ENCODE measurements at places on chromosomes 12 and 14.

DNA sequence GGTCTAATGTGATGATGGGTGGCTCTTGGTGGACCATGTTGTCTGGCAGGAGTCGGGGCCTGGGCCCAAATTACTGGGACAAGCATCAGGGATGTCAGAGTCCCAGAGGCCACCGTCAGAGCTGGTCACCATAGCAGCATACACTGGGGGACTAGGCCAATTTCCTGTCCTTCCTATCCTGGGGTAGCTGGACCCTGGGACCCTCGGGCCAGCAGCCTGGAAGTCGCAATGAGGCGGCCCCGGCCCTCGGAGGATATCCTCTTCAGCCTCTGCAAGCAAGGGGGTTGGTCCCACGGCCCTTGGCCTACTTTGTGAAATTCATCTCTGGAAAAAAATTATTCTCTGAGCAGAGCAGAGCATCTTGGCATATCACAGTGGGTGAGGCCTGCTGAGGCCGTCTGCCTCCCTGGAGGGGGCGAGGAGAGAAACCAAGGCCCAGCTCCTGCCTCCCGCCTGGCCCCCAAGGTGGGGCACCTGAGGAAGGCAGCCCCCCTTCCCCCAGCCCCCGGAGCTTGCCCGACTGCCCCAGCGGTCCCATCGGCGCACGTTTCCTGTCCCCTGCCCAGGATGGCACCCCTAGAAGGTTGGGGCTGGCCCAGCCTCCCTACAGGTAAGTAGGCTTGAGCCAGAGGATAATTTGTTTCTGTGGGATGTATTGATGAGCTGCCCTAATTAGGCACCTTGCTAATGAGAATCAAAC, 135.0 kb upstream of the MYL2 start:
- DNase-seq: no peak

DNA sequence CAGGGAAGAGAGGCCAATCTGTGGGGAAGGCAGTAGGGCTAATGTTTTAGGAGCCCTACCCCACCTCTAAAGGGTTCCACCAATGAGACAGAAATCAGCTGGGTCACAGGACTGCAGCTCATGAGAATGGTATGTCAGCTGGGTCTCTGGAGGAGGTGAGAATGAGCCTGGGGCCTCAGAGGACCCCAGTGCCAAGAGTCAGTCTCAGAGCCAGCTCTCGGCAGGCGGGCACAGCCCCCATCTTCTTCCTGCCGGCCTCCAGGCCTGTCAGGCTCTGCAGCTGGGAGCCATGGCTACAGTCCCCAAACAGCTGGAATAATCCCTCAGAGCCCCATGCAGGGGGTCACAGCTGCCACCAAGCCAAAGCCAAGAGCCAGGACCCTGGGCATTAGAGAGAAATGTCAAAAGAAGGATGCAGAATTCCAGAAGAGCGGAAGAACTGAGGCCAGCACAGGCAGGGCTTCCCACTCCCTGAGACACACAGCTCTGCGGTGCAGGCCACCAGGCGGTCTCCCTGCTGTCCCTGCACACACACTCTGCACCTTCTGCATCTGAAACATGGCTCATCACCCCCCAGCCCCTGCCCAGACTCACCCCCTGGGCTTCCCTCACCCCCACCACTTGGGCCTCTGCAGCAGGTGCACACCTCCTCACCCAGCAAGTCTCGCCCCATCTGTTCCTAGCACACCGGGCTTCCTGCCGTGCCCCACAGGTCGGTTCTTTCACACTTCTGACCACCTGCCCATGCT, 26.0 kb downstream of the ITPK1 start:
- DNase-seq: no peak

DNA sequence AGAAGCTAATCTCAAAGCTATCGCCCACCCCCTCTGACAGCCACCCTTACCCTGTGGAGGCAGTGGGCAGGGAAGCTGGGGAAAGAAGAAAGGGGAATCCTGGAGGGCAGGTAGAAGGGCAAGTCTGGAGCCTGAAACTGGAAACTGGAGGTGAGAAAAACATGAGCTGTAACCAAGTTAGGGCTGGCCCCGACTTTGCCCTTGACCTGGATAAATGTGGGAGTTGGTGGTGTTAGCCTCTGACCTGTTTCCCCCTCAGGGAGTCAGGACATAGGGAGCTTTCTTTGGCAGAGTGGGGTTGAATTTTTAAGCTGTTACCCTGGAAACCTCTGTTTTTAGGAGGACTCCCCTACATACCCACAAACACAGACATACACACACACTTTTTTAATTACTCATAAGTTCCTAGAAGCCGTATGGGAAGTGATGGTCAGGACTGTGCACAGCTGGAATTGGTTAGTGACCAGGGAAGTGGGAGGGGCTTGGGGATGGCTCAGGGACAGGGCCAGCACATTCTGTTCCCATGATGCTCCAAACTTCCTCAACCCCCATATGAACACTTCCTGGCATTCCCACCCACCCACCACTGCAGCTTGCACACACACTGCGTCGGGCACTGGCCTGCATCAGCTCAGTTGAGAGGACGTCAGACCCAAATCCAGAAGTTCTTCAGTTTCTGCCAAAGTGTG, 5.0 kb upstream of the MMP19 start:
- DNase-seq: no peak

GRCh38 chr14:75196064-75196463, 19.7 kb upstream of the TMED10 start:
- no peak for DNase-seq

DNA sequence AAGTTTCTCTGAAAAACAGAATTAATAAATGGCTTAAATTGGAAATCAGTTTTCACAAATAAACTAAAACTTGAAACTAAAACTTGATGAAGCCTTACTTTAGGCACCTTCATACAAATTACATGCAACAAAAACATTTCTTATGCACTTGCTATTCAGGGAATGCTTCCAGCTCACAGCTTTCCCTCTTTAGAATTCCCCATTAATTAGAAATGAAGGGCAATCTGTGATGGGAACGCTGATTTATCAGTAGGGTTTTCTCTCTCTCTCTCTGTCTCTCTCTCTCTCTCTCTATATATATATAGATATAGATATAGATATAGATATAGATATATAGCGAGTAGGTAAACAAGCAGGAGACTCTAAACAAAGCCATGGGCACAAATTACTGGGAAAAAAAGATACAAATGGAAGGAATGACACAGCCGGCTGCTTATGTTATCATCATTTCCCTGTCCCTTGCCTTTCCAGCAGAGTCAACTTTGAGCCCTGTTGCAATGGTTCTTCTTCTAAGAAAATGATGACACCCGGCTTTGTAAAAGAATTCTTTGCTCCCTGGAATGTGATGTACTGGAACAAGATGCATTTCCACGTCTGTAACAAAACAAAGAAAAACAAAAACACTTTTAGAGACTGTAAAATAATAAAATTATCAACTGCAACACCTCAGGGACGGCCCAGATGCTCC, 1121.6 kb upstream of the TMEM132C start:
- no peak for DNase-seq

DNA sequence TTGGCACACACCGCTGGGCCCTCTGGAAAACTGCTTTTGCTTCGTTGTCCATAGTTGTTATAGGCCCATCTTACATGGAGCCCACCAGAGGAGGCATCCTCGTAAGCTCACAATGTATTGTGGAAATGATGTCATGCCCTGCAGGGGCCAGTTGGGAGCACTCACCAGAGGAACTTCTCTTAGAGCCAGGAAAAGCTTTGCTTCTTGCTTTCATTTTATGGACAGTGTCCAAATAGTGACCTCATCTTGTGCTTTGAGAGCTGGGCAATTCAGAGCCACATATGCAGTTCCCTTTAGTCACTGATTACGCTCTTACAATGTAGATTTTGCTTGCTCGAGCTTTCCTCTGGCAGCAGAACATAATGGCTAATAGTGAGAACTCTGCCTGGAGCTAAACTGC, 275.6 kb downstream of the AACS start:
- DNase-seq: peak; percentile 22

DNA sequence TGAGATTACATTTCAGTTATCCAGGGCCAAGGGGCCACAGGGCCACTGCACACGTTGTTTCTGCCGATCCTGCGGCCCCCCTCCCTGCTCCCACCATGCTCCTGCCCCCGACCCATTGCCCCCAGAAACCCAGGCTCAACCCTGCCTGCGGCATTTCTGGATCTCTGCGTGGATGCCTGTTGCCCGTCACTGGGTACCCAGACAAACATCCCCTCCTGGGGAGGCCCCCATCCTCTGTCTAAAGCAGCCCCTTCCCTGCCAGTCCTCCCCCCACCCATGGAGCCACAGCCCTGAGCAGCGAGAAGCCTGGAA, 326.4 kb upstream of the SFSWAP start:
- no peak for DNase-seq

DNA sequence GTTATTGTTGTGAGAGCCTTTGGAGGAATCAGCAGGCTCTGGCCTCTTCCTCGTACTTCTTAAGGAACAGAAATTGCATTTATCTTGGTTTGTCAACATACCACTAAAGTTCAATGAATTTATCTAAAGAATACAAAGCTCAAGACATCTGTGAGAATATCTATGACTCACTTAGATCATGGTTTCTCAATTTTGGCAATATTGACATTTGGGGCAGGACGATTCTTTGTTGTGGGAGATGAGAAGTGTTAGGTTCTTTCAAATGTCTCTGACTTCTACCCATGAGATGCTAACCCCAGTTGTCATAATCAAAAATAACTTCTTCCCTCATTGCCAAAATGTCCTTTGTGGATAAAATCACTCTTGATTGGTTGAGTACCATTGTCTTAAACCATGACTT, 1190.3 kb downstream of the GALC start:
- DNase-seq: no peak

DNA sequence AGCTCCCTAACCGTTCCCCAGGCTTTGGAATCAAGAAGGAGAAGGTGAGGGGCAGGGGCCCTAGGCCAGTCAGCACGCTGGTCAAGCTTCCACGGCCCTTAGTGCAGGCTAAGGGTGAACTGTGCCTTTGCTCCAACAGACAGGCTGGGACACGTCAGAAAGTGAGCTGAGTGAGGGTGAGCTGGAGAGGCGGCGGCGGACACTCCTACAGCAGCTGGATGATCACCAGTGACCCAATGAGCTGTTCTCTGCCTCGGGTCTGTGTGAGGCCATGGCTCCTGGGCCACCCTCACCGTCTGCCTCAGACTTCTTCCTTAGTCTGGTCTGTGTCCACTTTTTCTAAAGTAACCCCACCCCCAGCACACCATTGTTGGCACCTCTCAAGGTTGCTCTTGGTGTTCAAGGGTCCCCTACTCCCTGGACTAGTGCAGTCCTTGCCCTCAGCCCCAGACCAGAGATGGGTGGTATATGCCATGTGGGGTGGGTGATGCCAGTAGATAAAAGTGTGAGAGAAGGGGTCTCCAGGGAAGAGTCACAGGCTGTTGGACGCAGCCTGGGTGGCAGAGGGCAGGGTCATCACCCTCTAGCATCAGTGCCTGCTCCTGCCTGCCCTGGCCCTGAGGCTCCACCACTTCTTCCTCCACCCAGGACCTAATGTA, 20.7 kb downstream of the PRPF40B start:
- no peak for DNase-seq

GRCh38 chr14:64758691-64759554, 54.7 kb downstream of the PLEKHG3 start:
- DNase-seq: no peak

GRCh38 chr12:48125985-48126384, 6.8 kb downstream of the PFKM start:
- no peak for DNase-seq

DNA sequence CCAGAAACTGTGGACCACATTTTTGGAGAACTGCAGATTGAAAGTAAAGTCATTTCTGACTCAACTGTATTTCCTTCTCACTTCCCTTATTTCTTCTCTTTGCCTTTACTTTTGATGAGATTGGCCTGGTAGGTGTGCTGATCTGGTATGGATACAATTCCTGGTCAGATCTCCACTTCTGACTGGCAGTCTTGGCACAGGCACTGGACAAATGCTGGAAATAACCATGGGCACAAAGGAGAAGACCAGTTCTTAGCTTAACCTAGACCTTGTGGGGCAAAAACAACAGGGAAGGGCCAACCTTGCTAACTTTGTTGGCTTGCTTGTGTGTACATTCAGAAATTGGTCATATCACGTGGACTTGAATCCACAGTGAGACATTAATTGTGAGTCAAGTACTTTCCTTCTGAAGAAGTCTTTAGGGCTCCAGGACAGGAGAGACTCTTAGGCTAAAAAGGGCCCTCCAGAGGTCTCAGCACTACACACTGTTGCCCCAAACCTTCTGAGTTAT, 75.0 kb downstream of the DIP2B start:
- peak; percentile 59 for DNase-seq

- no peak for DNase-seq
These were observed 63.4 kb downstream of the BEGAIN start for GRCh38 chr14:100523843-100524169.

DNA sequence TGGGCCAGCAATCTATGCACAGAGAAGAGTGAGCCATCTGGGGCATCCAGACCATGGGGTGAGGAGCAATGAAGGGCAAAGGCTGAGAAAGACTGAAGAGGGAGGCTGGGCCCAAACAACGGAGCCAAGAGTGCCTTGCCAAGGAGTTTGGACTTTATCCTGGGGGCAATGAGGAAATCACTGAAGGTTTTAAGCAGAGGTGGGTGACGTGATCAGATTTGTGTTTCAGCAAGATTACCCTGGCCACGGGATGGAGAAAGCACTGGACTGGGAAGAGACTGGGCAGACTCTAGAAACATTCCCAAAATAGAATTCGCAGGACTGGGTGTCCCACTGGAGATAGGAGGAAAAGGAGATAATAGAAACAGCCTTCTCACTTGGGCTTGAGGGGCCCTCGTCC, 65.3 kb downstream of the DPF3 start:
- no peak for DNase-seq

GRCh38 chr12:89762498-89763170, 54.0 kb upstream of the ATP2B1 start:
- no peak for DNase-seq

DNA sequence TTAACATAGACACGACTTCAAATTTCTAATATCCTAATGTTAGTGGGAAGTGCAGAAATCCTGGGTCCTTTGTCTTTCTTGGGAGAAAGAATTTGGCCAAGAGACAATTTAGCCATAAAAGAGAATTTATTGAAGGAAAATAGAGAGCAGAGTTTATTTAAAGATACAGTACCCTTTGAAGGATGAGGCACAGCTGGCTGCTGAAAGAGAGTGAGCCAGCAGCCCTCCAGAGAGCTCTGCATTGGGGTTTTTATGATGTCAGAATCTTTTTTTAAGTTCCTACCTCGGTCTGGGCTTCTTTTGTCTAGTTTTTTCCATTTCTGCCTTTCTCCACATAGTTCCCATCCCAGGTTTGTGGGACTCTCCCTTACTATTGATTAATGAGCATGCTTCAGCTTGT, 37.5 kb downstream of the CCER1 start:
- DNase-seq: no peak

GRCh38 chr14:35123388-35123703, 994 bp downstream of the PRORP start:
- DNase-seq: no peak

DNA sequence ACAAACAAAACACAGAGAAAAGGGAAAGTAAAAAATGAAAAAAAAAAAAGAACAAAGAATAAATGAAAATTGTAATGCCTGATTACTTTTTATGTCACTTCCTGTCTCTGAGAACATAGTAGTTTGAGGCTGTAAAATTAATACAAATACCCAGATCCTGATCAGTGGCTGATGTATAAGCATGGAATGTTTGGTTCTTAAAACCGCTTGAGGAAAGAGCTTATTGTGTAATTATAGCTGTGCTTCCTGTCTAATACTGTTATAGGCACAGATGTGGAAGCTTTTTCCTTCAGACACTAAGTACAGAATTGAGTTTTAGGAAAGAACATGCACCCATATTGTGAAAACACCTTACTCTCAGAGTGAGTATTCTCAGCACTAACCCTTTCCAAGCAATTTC, 86.9 kb downstream of the AVPR1A start:
- no peak for DNase-seq

GRCh38 chr12:87685696-87686095, 343.5 kb downstream of the C12orf50 start:
- DNase-seq: no peak

- DNase-seq: no peak
These were observed 72.0 kb downstream of the FOS start for GRCh38 chr14:75350505-75351060.

GRCh38 chr14:103393676-103394626, 8.7 kb downstream of the MARK3 start:
- no peak for DNase-seq
